ENCODE measurements at places on chromosomes 4 and X.

DNA sequence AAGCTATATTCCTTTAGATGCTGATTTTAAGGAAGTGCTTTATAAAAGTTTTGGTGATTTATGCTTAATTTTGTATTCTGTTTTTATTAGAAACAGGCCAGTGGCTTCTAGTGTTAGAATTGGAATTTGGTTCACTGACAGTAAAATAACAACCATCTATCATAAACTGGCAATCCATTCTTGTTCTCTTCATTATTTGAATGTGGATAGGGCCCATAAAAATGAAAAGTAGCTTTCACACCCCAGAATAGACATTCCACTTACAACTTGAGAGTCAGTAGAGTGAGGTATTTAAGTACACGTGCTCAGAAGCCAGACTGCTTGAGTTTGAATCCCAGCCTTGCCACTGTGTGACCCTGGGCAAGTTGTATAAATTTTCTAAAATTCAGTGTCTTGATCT, 232.4 kb upstream of the CTSO start:
- no peak for DNase-seq

- no peak for DNase-seq
These were observed 5.1 kb downstream of the FBXL5 start for GRCh38 chr4:15649914-15650545.

- DNase-seq: no peak
These were observed 350.9 kb upstream of the HAND2 start for GRCh38 chr4:173880897-173881296.

DNA sequence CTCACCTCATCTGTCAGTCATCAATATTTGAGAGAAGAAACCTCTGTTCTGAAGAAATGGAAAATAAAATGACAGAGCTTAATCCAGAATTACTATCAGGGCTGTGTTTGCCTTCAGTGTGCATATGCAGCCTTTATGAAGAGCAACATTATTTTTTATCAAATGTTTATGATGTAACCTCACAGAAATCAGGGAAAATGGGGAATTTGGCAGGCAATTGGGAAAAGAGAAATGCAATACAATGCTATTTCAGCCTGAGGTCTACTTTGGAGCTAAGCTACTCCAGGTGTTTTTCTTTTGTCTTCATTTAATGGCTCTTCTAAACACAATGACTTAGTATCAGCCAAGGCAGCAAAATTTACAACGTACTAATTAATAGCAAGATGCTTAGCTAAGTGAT, 241.1 kb upstream of the TET2 start:
- DNase-seq: no peak

DNA sequence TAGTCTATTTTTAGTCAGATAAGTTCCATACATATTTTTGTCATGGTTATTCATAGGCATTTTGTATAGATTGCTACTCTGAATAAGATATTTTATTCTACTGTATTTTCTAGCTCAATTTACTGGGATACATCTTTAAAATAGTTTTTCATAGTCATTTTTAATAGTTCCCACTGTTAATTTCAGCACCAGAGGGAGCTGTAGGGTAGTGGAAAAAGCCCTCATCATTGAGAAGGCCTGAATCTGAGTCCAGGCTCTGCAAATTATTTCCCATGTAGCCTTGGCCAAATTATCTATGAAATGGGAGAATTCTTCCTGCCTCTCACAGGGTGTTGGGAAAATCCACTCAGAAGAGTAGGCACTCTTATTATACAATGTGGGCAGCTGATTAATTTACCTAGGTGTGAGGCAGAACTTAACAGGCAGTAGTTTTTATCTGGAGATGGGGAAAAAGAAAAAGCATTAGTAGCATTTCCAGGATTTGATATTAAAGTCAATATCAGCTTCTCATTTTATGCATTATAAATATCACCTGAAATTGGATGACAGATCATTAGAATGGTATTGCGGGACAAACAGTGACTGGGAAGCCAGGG, 102.9 kb upstream of the PAQR3 start:
- no peak for DNase-seq

- DNase-seq: no peak
These were observed 568 bp upstream of the CASP6 start for GRCh38 chr4:109703664-109704361.

- DNase-seq: no peak
These were observed 66.2 kb upstream of the TACR3 start for GRCh38 chr4:103786014-103786413.

DNA sequence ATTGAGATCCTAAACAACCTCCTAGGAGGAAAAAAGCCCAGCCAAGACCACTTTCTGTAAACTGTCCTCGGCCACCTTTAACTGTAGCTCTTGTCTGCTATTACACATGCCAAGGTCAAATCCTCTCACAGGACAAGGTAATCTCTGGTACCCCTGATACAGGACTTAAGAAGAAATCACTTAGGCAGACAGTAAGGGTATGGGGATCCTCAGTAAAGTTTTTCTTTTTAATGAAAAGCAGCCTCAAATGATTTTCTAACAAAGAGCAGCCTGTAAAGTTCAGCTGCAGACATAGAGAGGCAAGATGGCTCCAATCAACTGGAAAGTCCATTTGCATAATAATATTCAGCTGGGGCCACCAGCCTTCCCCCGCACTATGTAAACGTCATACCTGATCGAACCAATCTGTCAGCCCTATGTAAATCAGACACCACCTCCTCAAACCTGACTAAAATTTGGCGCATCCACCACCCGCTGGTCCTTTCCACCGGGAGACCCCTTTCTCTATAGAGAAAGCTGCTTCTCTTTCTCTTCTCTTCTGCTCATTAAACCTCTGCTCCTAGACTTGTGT, 14.6 kb upstream of the MPP1 start:
- DNase-seq: no peak

DNA sequence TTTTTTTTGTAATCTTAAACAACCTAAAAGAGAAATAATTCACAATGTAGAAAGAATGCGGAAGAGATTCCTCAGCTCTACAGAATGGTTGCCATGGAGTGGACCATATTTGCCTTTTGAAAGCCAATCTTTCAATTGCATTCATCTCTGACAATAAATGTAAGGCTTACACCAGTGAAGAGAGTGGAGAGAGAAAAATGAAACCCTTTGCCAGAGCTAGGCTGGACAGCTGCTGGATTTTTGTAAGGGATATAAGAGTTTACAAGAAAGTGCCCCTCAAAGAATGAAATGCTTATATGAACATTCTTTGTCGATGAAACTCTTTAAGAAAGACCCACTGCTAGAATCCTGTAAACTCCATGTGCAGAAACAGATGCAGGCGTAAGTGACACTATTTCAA, 66.0 kb upstream of the FAT1 start:
- DNase-seq: no peak

GRCh38 chr4:1799387-1800375, 6.6 kb downstream of the FGFR3 start:
- DNase-seq: no peak

- no peak for DNase-seq
These were observed 24.4 kb downstream of the RELL1 start for GRCh38 chr4:37661772-37662171.

DNA sequence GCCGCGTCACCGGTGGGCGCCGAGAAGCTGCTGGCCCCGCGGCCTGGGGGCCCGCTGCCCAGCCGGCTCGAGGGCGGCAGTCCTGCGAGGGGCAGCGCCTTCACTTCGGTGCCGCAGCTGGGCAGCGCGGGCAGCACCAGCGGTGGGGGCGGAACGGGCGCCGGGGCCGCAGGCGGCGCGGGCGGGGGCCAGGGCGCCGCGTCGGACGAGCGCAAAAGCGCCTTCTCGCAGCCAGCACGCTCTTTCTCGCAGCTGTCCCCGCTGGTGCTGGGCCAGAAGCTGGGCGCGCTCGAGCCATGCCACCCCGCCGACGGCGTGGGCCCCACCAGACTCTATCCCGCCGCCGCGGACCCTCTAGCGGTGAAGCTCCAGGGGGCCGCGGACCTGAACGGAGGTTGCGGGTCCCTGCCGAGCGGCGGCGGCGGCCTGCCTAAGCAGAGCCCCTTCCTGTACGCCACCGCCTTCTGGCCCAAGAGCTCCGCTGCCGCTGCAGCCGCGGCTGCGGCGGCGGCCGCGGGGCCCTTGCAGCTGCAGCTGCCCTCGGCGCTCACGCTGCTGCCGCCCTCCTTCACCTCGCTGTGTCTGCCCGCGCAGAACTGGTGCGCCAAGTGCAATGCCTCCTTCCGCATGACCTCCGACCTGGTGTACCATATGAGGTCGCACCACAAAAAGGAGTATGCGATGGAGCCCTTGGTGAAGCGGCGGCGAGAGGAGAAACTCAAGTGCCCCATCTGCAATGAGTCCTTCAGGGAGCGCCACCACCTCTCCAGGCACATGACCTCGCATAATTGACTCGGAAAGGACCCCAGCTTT, 5.6 kb downstream of the PRDM8 start:
- no peak for DNase-seq

DNA sequence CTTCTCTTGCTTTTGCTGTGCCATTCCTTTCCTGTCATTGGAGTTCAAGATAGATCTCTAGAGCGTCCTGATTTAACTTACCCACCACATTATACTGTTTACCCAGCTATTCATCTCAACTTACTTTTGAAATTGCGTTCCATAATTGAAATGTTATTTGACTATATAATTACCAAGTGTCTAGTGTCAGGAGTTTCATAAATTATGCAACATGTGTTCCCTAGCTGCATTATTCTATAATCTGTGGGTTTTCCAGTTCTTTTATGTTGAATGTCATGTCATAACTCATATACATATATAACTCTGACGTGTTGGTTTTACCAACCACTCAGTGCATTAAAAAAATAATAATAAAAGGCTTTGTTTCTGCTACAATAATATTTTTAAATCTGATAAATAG, 285.9 kb upstream of the ARSJ start:
- DNase-seq: no peak

- no peak for DNase-seq
These were observed 62.2 kb downstream of the FMR1NB start for GRCh38 chrX:148043271-148043855.

GRCh38 chrX:64198036-64198435, 7.5 kb downstream of the AMER1 start:
- DNase-seq: no peak

- no peak for DNase-seq
These were observed 26.0 kb downstream of the TKTL1 start for GRCh38 chrX:154321594-154321993.

GRCh38 chrX:12702509-12703091, 88.6 kb upstream of the PRPS2 start:
- no peak for DNase-seq

DNA sequence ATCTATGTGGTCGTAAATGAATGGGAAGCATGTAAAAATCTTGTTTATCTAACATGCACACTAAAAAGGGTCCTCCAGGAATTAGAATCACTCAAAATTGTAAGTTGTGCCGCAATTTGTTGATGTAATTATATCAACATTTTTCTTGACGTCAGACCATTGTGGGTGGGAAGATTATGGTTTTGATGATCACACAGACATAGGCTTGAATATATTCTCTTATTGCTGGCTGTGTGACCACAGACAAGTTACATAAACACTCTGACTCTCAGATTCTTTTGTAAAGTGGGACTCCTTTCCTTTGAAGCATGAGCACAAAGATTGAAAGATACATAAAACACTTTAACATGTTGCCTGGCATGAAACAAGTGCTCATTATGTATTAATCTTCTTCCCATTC, 51.5 kb downstream of the IL1RAPL1 start:
- no peak for DNase-seq

- no peak for DNase-seq
These were observed 548.1 kb downstream of the PPP4R3C start for GRCh38 chrX:26915064-26915463.

GRCh38 chrX:1385253-1386223, 6.4 kb downstream of the SLC25A6 start:
- DNase-seq: no peak

GRCh38 chr4:7289589-7289988, 97.3 kb downstream of the SORCS2 start:
- no peak for DNase-seq

DNA sequence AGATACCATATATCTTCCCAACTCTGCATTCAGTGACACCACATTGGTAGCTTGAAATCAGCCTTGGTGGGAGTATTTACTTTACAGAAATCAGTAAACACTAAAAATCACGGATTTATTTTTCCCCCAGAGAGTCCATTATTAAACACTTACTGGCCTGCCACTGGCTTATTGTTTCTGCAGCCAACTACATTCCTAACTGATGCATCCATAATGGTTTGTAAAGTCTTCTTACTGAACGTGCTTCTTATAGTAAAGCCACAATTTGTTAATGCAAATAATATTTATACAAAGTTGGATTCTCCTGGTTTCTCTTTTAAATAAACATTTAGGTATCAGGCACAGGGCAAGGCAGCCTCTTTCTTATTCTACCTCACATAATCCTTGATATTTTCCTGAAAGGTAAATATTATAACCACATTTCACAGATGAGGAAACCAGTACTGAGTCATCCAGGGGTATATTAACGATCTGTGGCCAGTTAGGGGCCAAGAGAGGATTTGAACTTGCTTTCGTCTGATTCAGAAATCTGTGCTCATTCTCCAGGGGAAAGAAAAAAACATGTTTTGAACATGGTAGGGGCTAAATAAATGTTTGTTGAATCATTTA, 136.5 kb downstream of the RAB28 start:
- no peak for DNase-seq

All from left renal cortex interstitium (tissue), 4 donors.